ENCODE measurements at places on chromosomes 3 and 15.

DNA sequence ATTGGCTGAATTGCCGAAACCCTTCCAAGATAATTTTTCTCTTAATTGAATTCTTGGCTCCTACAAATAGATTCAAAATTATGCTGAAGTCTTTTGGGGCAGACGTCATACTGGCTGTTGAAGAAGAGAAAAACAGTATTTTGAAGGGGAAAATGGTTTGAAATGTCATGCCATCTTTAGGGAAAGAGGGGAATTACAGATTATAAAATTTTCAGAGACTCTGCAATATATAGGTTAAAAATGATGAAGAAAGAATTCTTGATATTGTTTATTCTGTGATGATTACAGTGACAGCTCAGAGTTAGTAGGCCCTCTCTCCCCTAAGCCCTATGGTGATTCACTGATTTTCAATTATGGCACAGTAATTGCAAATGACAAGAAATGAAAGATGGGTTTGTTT lies 86.1 kb downstream of the CGNL1 start:
- peak; percentile 22 for DNase-seq

GRCh38 chr3:151203051-151203420 lies at the start of gene GPR171:
Gene GPR171, minus strand, starts transcription at chr3:151203216. Its CDS starts 3,830 bp downstream, at chr3:151199386.
- DNase-seq = no peak

- no peak for DNase-seq
Measured at GRCh38 chr3:150433347-150433746, 25.2 kb downstream of the TSC22D2 start.

DNA sequence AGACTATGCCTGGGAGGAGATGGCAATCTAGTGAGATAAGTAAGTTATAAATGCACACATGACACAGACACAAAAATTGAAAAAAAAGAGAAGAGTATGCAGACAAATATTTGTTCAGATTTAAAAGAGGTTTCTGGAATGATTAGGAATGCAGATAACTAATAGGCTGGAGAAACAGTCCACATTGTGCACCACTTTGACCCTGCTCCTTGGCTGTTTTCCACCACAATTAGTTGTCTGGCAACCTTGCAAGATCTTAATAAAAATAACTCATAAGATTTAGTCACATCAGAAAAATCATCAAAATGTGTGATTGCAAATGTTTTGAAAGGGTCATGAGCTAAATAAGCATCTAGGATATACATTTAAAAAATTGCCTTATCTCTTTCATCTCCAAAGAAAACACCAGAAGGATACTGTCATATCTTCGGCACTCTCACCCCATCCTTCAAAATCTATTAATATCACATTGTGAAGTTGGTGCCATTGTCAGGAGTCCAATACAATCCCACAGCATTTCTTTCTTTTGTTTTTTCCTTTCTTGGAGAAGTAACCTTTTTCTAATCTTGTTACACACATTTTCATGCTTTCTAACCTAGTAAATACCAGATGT lies 153.7 kb upstream of the KCNMB2 start:
- peak; percentile 93 for DNase-seq

DNA sequence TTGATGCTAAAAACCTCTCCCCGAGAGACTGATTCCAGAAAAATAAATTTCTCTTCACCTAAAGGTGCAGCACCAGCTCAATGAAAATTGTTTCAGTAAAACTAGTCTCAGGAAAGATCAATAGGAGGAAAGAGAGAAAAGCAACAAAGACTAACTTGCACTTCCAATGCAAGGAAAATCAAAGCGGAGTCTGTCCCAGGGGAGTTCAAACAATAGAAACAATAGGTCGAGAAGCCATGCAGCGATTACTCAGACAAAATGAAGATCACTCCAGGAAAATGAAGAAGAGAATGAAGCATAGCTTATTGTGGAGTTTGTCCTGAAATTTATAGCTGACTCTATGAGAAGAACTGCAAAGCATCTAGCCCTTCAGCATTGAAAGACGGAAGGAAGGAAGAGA lies 105.1 kb upstream of the FRMD4B start:
- no peak for DNase-seq

DNA sequence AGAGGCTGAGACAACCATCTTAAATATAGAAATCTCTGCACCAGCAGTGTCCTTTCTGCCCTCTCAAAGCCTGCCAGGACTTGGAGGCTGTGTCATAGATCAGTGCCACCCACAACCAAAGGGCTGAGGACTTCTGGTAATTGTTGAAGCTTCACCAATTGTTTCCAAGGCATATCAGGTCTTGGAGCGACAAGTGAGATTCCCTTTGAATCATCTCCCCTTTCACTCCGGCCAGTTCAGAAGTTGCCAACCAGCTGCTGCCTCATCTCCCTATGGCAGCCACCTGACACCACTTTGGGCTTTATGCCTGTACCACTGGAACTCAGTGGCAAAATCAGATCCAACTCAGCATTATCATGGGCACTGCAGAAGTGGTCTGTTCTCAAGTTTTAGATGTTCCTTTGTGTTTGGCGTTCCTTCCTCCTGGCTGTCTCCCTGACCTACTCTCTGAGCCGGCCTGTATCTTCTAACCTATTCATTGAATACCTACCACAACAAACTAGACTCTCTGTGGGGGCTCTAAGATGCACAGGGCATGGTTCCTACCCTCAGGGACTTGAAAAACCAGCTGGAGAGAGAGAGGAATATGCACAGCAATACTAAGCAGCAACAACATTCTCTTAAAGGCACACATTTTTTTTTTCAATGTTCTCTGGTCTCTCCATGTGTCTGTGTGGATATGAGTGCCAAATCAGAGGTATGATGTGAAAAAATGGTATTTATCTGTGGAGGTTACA lies 90.8 kb upstream of the PFN2 start:
- no peak for DNase-seq

- DNase-seq = peak; percentile 85
Measured at GRCh38 chr15:85702321-85703101, 92.2 kb downstream of the KLHL25 start.

DNA sequence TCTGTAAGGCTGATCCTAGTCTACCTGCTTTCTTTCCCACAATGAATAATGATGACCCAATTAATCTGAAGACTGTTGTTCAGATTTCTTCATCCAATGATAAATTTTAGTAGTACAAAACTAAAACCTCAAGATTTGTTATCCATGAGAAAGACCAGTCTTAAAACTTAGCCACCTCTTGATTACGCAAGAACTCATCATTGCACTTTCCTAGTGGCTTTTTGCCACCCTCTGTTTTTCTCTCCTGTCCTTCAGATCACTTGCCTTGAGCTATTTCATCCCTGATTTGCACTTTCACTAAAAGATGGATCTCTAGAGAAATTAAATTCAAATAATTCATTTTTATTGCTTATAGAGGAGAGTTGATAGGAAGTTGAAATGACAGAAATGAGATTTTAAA lies 142.7 kb upstream of the RBMS3 start:
- DNase-seq = no peak

DNA sequence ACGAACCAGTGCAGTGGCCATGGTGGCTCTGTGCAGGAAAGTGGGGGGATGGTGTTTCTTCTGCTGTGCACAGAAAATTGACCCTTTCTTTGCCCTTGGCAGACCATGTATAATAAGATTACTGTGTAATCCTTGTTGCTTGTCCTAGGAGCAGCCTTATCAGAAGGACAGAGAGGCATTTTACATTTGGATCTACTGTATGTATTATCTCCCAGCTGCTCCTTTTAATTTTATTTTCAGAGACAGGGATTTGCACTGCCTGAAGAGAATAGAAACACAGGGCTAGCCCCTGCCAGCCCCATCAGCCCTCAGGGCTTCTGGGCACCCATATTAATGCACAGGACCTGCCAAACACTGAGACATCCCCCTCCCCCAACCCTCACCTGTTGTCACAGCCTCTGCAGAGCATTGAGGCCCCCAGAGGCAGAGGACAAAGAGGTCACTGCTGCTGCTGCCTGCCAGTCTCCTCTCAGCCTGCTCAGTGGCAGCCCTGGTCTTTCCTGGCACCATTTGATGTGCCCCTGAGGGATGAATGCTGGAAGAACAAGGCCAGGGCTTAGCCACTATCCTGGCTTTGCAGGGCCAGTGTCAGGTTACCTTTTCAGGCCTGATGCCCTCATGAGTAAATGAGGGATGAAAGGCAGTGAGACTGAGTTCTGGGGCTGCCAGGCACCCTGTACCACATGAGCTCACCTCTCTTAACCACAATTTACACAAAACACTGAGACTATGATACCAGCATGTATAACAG lies 533.4 kb downstream of the NTRK3 start:
- DNase-seq = no peak

DNA sequence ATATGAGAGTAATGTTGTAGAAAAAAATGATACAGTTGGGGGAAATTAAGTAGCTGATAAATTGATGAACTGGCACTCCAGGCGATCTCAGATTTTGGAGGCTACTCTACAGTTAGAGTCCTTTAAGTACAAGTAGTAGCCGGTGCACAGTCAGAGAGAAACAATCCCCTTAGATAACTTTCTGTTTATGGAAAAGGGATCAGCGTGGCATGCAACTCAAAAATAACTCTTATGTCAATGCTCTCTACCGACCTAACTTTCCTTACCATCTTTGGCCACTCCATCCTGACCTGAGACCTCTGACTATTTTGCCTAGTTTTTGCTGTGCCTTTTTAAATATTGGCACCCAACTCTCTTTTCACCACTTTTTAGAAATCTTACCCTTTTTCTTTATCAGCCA lies 299.6 kb downstream of the UNC13C start:
- no peak for DNase-seq

GRCh38 chr3:73536952-73537351 lies 87.8 kb downstream of the PDZRN3 start:
- no peak for DNase-seq

GRCh38 chr3:99315896-99316295 lies 322.5 kb upstream of the COL8A1 start:
- peak; percentile 70 for DNase-seq

GRCh38 chr15:61336026-61336638 lies 107.0 kb upstream of the RORA start:
- no peak for DNase-seq

DNA sequence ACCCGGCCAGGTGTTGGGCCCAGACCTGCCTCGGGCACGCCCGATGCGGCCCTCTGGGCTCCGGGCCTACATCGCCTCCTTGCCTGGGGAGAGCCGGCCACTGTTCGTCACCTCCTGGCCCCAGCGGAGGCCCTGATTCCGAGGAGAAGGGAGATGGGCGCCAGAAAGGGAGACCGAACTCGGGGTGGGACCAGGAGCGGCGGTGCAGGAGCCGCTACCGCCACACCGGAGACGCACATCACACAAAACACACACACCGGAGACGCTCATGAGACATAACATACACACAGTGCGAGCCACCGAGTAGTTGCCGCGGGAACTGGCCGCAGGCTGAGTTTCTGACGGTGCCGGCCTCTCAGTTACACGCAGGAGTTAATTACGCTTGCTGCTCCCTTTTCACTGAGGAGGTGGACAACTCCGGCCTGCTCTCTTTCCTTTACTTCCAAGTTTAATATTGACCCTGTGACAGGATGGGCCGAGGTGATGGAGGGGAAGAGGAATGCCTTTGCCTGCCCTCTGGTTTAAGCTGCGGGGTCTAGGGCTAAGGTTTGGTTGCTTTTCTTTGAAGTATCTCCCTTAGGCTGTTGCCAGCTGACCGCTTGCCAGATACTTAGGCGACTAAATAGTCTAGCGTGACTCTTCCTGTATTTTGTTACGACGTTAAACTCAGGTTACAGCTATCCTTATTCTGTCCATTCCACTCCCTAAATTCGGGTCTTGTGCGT lies 570 bp downstream of the PCNP start:
- DNase-seq = peak; percentile 68

DNA sequence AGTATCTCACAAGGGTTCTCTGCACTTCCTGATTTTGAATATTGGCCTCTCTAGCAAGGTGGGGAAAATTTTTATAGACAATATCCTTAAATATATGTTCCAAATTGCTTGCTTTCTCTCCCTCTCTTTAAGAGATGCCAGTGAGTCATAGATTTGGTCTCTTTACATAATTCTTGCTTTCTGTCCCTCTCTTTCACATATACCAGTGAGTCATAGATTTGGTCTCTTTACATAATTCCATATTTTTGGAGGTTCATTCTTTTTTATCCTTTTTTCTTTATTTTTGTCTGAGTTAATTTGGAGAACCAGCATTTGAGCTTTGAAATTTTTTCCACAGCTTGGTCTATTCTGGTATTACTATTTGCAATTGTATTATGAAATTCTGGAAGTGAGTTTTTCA lies 77.7 kb upstream of the NUDT16 start:
- DNase-seq = peak; percentile 33

- DNase-seq = peak; percentile 97
Measured at GRCh38 chr3:59818033-59818918, 768.5 kb upstream of the CFAP20DC start.

GRCh38 chr3:52240059-52240885 lies 1.3 kb upstream of the TWF2 start:
- peak; percentile 98 for DNase-seq

GRCh38 chr15:39494462-39494861 lies 86.4 kb upstream of the THBS1 start:
- no peak for DNase-seq

DNA sequence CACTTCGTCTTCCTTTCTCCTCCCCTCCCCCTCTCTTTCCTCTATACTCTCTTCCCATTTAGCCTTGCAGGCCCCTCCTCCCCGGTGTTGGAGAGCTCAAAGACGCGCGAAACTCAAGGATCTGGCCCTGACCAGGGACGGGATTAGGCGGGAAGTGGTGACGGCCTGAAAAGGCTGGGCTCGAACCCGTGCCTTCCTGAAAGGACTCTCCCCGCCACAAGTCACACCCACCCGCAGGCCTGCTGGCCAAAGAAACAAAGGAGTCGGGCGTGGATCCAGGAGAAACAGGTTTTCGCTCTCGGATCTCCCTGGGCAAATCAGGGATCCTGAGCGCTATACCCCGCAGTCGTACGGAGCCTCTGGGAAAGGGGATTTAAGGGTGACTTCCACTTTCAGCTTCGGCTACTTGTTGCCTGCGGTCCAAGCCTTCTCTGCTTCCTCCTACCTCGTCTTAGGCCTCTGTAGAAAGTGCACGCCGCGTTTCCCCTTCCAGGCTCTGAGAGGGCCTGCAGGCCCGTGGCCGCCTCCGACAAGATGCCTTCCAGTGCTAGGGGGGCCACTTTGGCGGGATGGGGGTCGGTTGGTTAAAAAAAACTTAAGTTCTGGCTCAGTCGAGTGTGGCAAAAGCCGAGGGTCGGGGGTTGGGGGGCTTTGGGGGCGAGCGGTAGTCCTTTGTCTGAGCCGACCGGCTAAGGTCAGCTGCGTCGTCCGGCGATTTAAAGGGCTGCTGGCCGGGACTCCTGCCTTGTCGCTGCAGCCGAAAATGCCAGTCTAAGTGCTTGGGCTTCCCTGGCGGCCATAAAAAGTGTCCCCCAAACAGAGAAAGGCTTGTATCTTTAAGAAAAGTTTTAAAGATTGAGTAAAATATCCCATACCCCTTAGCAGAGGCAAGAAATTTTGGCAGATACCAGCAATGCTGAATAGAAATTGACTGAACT lies 8.2 kb downstream of the ZIC4 start:
- no peak for DNase-seq

DNA sequence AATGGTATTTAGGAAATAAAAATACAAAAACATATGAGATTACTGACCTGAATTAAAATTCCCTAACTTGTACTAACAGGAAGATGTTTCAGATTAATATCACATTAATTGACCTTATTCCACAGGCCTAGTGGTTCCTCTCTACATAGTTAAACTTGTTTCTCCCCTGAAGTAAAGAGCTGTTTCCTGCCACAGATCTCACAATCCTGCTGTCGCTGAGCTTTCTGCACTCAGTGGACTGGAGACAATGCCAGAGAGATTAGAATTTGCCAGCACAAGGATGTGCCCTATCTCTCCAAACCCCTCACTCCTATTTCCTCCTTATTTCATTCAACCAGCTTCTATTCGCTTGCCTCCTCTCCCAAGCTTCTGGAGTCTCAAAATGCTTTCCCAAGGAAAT lies 130.6 kb downstream of the CTNNB1 start:
- DNase-seq = no peak
